ENCODE measurements at places on chromosomes 6 and 20.

GRCh38 chr6:144820270-144820669 is 535.1 kb downstream of the UTRN start:
- no peak for DNase-seq

DNA sequence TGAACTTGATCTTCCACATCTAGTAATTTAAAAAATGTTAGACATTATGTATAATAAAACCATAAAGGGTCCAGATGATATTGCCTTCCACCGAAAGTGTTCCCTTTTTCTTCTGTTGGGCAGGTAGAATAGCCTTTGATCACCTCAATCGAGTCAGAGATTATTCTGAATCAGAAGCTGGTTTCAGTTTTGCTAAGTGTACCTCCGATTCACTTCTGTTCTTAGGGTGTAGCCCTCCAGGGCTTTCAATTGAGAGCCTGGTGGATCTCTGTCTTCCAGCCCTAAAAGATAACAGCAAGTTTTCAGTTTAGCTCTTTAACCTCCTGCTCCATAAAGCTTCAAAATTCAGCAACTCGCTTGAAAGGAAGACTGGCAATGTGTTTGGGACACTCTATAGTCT is 21.1 kb upstream of the AIG1 start:
- no peak for DNase-seq

DNA sequence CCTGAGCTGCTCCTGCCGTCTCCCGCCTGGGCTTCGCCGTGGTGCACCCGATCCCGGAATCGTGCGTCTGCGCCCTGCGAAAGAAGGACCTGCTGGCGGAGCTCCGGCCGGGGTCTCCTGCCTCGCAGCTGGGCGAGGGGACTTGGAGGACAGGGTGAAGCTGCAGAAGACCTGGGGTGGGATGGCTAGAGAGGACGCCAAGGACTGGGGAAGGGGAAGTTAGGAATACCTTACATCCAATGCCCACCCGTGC is 150.2 kb downstream of the PRL start:
- no peak for DNase-seq

DNA sequence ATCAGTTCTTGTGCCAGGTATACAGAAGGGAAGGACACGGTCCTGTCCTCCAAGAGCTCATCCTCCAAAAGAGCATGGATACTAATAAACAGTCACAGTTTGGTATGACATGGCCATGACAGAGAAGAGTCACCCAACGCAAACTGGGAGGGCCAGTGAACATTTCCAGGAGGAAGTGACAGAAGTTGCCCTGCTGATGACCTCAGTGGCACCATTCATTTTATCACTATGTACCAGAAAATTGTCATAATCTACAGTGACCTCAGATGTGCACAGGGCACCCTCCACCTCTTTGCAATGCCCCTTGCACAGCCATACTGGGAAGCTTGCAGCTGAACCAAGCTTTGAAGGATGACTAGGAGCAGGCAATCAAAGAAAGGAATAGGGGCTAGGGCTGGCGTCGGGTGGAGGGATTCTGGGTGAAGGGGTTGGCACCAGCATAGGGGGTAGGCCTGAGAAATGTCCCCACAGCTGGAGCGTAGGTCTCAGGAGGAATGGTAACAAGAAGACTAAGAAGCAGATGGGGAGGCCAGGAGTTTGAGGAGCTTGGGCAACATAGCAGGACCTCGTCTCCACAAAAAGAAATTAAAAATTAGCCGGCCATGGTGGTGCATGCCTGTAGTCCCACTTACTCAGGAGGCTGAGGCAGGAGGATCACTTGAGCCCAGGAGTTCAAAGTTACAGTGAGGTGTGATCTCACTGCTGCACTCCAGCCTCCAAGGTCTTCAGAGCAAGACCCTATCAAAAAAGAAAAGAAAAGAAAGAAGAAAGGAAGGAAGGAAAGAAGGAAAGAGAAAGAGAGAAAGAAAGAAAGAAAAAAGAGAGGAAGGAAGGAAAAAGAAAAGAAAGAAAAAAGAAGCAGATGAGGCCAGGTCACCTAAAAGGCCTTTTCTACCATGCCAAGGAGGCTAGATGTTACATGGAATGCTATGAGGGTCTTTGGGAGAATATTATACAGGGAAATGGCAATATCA is 65.3 kb upstream of the SNX9 start:
- no peak for DNase-seq

- no peak for DNase-seq
Observed at GRCh38 chr6:157438611-157439111, 57.7 kb downstream of the ZDHHC14 start.

- DNase-seq: no peak
Observed at GRCh38 chr6:96716221-96716620, 121.1 kb downstream of the GPR63 start.

- no peak for DNase-seq
Observed at GRCh38 chr6:72403413-72403812, 218.5 kb upstream of the KCNQ5 start.

DNA sequence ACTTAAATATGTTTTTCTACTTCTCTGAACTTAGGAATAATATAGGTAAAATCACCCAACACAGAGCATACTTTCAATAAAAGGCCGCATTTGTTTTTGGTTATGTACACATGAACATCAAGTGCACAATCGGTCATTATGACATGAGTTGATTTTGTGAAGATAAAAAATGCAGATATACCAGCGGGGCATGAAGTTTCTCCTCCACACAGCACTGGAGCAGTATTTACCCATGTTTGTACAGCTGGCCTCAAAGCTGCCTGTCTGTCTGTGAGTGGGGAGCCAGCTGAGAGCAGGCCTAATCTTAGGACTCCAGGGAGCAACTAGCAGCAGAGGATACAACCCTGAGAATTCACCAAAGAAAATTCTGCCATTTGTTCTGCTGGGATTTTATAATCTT is 206.5 kb downstream of the TPBG start:
- no peak for DNase-seq

DNA sequence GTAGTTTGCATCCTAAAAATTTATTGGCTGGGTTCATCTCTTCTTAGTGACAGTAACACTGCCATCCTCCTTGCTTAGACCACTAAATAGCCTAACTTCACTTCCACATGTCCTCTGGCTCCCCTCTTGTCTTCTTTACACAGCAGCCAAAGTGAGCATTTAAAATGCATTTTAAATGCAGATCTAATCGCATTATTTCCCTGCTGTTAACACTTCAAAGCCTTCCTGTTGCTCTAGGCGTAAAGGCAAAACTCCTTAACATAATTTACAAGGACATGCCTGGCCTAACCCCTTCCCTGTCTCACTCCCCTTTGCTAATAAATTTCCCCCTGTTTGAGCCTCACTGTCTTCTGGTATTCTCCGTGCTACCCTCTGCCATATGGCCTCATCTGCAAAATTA is 26.5 kb downstream of the NKAIN2 start:
- DNase-seq: no peak

- no peak for DNase-seq
Observed at GRCh38 chr6:94074764-94075163, 655.4 kb upstream of the EPHA7 start.

GRCh38 chr20:17959257-17959627 is 9.4 kb downstream of the SNX5 start:
- no peak for DNase-seq

- DNase-seq: peak; percentile 22
Observed at GRCh38 chr6:109526905-109527628, 44.0 kb upstream of the ZBTB24 start.

- no peak for DNase-seq
Observed at GRCh38 chr20:12699374-12700228, 309.2 kb upstream of the SPTLC3 start.

GRCh38 chr6:118319894-118320649 is 228.0 kb upstream of the PLN start:
- no peak for DNase-seq

GRCh38 chr6:16278048-16278724 is 39.8 kb downstream of the GMPR start:
- no peak for DNase-seq

DNA sequence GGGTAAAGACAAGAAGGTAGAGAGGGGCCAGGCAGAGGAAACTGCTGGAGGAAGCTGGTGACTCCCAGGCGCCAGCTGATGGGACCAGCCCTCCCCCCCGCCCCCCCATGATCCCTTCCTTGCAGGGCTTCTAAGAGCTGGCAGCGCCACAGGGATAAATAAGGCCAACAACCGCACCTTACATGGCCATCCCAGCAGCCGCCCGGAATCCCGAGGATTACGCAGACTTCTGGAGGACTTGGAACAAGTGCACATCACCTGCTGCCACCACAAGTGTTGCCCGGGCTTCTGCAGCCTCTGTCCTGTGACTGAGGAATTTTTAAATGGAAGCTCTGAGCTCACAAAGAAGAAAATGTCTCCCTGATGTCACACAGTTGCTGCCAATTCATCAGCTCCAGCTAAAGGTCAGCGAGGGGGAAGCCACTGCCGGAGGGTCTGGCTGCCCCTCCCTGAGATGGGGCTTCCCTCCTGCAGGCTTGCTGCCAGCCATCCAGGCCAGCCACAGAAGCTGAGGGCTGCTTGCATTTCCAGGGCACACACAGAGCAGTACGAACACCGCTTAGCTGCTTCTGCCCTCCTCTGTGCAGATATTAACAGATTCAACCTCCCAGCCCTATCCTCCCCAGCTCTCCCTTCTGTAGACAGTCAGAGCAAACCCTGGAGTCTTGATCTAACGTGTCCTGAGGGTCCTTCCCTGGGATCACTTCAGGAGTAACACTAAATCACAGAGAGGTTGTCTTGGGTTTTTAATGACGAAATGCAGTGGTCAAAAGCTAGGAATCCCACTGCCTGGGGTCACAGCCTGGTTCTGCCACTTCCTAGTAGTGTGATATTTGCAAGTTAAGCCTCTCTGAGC is 38.6 kb upstream of the PIM1 start:
- no peak for DNase-seq

- no peak for DNase-seq
Observed at GRCh38 chr6:112030206-112030960, 23.5 kb upstream of the CCN6 start.

DNA sequence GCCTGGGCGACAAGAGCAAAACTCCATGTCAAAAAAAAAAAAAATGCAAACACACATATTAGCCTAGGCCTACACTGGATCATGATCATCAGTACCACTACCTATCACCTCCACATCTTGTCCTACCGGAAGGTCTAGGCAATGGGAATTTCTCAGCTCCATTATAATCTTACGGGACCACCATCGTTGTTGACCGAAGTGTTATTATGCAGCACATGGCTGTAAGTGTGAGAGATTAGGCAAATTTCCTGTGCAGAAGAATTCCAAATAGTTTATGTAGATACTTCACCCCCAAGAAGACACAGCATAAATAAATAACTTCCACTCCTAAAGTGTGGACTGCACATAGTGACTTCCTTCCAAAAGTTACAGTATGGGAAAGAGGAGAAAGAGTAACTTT is 16.8 kb upstream of the KIAA1755 start:
- DNase-seq: no peak

- no peak for DNase-seq
Observed at GRCh38 chr6:11542863-11543262, 5.3 kb downstream of the TMEM170B start.

GRCh38 chr6:132168961-132169360 is 217.8 kb upstream of the CCN2 start:
- DNase-seq: no peak

- DNase-seq: no peak
Observed at GRCh38 chr6:36169023-36170007, 27.2 kb upstream of the BRPF3 start.

GRCh38 chr6:116485559-116486184 is 24.5 kb downstream of the CALHM6 start:
- DNase-seq: no peak

DNA sequence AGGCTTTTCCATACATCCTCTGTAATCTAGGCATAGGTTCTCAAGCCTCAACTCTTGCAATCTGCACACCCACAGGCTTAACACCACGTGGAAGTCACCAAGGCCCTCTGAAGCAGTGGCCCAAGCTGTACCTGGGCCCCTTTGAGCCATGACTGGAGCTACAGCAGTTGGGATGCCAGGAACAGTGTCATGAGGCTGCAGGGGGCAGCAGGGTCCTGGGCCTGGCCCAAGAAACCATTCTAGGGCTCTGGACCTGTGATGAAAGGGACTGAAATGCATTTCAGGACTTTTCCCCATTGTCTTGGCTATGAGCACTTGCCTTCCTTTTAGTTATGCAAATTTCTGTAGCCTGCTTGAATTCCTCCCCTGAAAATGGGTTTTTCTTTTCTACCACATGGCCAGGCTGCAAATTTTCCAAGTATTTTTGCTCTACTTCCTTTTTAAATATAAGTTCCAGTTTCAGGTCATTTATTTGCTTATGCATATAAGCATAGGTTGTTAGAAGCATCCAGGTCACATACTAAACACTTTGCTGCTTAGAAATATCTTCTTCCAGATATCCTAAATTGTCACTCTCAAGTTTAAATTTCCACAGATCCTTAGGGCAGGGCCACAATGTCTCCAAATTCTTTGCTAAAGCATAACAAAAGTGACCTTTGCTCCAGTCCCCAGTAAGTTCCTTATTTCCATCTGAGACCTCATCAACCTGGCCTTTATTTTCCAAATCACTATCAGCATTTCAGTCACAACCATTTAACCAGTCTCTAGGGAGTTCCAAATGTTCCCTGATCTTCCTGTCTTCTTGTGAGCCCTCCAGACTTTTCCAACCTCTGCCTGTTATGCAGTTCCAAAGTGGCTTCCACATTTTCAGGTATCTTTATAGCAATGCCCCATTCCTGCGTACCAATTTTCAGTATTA is 48.6 kb upstream of the CD2AP start:
- no peak for DNase-seq

DNA sequence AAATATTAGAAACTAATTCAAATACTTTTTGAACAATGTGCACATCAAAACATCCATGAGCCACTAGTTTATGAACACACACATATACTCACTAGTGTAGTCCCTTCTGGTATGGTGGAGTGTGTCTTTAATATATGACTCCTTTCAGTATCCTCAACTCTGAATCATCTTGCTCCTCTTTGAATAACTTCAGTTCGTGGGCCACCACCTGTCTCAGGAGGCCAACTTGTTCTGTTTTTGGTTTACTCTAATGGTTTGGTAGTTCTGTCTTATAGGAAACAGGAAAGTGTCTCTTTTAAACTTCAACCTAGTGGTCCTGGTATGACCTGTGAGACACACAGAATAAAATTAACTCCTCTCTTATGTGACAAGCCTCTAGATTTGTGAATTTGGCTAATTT is 55.6 kb downstream of the ZNF292 start:
- DNase-seq: no peak

DNA sequence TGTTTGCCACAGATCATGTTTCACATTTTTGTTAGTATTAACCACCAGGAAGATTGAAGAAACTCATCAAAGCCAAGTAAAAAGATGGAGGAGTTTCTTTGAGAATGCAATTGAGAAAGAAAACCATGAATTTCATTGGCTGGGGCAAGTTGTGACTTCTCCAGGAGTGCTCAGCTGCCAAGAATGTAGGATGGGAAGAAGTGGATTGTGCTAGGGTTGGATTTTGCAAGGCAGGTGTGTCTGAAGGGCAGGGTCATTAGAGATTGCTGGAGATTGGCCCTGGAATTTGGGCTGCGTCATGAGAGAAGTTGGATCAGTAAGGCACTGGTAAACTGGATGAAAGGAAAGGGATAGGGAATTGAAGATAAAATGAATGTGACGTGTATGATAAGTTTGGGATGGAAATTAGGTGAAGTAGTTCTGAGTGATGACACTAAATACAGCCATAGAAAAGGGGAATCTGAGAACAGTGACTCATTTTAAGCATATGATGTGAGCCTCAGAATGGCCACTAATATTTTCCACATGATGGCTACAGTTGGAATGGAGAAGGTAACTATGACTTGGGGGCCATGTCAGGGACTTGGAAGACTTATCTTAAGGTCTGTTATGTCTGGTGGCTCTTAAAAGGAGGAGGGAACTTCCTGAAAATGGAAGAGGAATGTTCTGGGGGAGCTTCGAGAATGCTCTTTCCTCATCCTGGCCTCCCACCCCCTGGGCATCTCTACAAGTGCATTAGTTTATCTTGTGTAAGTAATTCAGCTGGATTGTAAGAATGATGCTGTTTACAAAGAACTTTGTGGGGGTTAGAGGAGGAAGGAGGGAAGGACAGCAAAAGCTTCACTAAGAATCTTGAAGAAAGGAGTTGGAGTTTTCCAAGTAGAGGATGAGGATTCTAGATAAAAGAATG is 27.8 kb upstream of the ERVFRD-1 start:
- DNase-seq: no peak

Data from activated CD8-positive, alpha-beta memory T cell treated with anti-CD3 and anti-CD28 coated beads for 4 hours (primary cell).